H54 (cell line): ENCODE measurements at places on chromosomes 2 and 18.

GRCh38 chr2:97948926-97949325, 46.8 kb downstream of the TMEM131 start:
- no peak for DNase-seq

GRCh38 chr2:60512641-60513040, 40.8 kb downstream of the BCL11A start:
- DNase-seq = no peak

- no peak for DNase-seq
These were observed 8.7 kb upstream of the B3GNT2 start for GRCh38 chr2:62187246-62187645.

DNA sequence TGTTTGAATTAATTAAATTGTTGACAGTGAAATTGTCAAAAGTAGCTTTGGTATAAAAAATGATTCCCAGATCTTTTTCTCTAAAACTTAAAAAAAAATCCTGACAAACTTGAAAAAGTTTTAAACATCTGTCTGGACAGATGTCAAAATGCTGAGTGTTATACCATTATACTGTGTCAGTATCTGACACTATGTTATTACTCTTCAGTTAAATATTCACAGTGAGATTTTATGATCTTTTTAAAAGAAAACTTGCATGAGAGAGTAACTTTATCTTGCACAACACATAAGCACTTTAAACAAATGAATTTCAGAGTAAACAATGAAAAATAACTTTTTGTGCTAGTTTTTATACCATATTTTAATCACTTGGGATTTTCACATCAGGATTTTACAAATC, 167.4 kb downstream of the MEIS1 start:
- no peak for DNase-seq

DNA sequence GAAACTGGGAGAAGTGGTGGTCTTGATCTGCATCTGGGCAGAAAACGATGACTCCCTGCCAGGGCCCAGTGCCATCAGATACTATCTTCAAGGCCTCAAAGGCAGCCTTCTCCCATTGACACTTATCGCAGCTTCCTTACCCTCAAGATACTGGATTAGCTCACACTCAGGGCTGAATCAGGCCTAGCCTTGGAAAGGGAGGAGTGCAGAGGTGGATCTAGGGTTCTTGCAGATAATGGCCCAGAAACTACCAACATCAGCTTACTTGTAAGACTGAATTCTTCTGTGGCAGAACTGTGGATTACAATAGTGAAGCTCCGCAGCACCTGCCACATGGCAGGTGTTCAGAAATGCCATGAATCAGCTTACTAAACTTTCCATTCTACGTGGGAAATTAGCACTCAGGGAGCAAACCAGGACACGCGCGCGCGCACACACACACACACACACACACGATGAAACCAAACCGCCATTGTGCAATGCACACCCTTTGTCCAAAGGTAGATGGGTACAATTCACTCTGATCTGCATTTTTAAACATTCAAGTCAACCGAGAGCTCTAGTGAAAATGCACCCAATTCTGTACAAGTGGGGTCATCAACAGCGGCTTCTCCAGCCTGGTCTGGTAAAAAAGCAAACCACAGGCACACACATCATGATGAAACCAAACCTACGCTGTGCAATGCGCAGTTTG, 26.3 kb upstream of the TMEM182 start:
- DNase-seq = no peak

DNA sequence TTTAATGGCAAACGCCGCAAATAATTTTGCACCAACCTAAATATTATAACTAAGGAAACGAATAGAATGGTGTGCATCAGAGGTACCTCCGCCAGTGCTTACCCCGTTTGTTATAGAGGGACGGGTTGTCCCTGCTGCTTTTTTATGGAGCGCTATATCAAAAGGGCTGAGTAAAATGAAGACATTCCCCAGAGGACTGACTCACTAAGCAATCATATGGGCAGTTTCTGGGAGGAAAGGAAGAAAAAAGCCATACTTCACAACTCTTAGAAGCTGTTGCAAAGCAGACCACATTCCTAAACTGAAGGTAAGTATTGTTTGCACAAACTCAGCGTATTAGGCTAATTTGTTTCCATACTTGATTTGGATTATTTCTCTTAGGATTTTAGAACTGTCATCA, 12.9 kb downstream of the ID2 start:
- no peak for DNase-seq

DNA sequence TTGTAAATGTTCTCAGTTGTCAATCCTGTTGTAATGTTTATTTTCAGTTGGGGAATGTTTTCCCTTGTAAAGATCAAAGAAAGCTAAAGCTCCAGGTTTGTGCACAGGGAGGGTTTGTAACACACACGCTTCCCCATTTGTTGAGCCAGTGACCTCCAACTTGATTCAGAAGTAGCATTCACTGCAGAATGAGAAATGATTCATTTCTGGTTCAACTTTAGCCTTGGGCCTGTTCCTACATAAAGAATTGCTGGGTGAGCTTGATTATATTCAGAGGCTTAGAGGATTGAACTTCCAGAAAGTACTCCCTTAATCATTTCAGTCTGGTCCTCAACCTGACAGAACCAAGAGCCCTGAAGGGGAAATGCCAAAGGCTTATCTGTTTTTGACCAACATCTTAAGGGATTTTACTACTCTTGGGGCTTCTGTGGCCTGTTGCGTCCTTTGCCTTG, 70.6 kb upstream of the CAVIN2 start:
- no peak for DNase-seq

- no peak for DNase-seq
These were observed 20.2 kb upstream of the PRKCE start for GRCh38 chr2:45631319-45631718.

DNA sequence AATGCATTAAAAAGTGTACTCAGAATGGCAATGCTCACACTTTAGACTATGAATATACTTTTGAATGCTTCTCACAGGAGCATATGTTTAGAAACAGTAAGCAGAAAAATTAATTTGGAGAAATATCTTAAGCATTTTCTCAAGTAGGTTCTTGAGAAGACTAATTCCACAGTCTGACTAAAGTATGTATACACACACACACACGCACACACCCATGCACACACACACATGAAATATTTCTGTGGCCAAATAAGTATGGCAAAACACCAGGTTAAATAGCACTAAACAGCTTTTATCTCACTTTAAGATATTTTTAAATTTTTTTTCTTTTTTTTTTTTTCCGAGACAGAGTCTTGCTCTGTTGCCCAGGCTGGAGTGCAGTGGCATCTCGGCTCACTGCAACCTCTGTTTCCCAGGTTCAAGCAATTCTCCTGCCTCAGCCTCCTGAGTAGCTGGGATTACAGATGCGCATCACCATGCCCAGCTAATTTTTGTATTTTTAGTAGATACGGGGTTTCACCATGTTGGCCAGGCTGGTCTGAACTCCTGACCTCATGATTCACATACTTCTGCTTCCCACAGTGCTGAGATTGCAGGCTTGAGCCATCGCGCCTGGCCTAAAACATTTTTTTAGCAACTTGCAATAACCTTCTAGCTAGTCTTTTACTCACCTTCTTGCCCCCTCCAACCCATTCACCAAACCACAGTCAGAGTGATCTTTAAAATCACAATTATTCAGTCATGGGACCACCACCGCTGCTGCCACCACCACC, 67.5 kb upstream of the SCG2 start:
- no peak for DNase-seq

DNA sequence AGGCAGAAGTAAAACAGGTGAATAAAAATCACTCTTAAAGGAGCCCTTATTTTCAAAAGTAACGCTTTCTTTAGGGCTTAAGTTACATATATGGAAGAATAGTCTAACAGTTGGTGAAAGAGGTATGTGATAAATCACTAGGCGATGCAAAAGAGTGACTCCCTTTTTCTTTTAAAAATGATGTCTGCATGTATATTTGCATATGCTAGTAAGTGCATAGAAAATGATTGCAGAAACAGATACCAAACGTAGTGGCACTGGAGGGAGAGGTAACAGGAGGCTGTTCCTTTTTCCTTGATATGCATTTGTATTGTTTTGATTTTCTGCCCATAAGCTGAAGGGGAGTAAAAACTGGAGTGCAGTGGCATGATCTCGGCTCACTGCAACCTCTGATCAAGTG, 158.3 kb downstream of the PRPF40A start:
- DNase-seq = no peak

DNA sequence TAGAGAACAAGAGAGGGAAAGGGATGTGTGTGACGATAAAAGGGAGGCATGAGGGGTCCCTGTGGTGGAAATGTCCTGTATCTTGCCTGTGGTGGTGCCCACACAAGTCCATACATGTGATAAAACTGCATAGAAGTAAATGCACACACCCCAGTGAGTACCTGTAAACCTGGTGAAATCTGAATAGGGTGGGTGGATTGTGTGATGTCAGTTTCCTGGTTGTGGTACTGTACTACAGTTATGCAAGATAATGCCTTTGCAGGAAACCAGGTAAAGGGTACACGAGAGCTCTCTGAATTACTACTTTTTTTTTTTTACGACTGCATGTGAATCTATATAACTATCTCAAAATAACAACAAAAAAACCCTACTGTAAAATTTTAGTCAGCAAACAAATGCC, 22.1 kb downstream of the SERPINE2 start:
- no peak for DNase-seq

GRCh38 chr2:191582355-191582754, 95.6 kb upstream of the NABP1 start:
- DNase-seq = peak; percentile 15

GRCh38 chr2:9206991-9207640, 504 bp downstream of the ASAP2 start:
- no peak for DNase-seq

GRCh38 chr2:155043097-155043496, 344.6 kb downstream of the KCNJ3 start:
- DNase-seq = no peak

- DNase-seq = no peak
These were observed 185.8 kb downstream of the ANKRD44 start for GRCh38 chr2:197124639-197125390.

DNA sequence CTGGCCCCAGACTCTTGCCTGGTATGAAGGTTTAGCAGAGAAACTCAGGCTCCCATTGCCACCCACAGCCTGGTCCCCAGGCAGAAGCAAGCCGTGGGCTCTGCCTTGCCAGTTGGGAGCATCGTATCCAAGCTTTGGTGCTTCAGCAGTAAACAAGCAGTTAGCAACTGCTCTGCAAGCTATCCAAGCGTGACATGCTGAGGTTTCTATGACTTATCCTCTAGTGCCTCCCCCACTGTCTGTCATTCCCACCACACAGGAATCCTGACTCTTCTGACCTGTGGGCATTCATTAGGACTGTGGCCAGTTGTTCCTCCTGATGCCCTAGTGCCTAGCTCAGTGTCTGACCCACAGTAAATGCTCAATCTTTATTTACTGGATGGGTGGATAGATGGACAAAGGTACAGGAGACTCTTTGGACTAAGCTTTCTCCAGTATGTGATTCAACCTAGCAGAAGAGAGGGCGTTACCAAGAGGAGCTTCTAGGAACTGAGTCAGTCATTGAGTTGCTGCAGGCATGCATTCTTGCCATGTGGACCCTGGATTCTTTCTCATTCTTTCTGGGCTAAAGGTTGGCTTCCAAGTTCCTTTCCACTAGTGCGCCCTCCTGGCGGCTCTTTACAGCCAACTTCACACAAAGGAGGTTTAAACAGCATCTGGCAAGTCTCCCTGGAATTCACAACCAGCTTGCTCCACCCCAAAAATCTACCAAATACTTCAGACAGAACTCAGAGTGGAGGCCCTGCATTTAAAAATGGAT, 40.6 kb upstream of the MRPL19 start:
- DNase-seq = peak; percentile 62

DNA sequence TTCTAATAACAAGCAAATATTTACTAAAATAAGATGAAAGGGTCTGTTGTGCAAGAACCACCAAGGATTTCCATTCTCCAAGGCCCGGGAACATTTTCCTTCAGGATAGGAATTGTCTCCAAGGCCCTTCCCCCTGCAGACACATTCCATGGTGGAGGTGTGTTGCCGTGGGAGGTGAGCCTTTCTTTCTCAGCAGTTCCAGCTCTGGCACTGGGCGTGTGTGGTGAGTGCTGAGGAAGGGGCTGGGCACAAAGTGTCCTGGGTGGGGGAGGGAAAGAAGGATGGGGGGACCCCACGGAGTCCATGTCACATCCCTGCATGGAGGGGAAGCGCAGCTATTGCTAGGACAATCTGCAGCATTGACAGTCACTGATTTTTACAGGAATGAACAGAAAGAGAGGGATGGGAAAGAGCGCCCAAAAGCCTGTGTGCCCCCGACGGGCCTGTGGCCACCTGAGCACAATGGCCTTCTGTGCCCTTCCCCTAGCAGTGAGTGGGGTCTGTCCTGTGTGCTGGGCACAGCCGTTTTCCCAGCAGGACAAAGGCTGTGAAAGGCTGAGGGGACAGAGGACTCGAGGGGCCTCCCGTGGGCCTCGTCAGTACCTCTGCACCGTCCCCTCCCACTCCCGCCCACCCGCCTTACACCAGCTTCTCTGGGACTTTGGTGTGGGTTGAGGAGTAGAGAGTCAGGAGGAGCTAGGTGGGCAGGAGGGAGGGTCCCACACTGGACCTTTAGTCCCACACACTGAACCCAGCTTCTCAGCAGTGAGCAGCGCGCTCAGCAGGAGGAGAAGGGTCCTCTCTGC, 79.8 kb downstream of the PTGR3 start:
- no peak for DNase-seq

DNA sequence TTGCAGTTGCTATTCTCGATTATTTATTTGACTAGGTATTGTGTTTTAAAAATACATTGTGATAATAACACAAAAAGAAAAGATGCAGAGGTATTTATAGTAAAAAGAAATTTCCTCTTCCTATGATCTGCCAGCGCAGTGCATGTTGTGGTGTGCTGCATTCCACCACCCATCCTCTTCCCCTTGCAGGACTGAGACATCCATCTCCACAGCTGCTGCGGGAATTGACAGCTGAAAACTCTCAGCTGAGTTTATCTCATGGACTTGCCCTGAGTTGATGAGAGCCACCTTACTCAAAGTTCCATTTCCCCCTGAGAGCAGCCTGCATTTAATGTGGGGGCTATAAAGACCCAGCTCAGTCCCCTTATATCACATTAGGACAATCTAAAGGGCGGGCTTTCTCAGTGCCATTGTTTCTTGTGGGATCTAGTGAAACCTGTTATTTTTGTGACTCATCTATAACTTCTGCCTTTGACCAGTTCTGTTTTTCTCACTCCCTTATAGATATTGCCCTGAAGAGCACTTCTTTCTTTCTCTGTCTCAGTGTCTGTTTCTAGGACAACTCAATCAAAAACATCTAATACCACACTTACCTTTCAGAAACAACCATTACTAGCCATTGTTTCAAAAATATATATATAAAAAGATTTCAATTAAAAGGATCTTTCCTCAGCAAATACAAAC, 698.5 kb downstream of the NR4A2 start:
- DNase-seq = peak; percentile 1

- no peak for DNase-seq
These were observed 112.9 kb downstream of the SEPTIN10 start for GRCh38 chr2:109500910-109501309.

DNA sequence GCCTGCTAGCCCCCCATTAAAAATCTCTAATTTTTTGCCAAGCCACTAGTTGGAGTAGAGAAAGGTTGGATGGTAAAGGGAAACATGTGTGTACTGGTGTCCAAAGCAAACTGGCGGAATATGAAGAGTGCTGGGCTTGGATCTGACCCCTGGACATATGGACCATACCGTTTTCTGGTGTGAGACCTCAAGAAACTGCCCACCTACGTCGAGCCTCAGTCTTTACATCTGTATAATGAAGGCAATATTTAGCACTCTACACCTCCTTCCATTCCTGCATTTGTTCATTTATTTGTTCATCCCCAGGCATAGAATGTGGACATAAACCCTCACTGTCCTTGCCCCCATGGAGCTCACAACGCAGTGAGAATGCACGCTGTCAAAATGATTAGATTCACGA, 142.4 kb downstream of the RHBDD1 start:
- DNase-seq = no peak
